Sigmoid colon (tissue), 7 donors: ENCODE measurements at places on chromosomes 2 and 18.

GRCh38 chr2:168432565-168433186, 23.4 kb upstream of the CERS6 start:
- DNase-seq, result no peak

GRCh38 chr2:72956936-72957335, 39.6 kb downstream of the EMX1 start:
- no peak for DNase-seq

DNA sequence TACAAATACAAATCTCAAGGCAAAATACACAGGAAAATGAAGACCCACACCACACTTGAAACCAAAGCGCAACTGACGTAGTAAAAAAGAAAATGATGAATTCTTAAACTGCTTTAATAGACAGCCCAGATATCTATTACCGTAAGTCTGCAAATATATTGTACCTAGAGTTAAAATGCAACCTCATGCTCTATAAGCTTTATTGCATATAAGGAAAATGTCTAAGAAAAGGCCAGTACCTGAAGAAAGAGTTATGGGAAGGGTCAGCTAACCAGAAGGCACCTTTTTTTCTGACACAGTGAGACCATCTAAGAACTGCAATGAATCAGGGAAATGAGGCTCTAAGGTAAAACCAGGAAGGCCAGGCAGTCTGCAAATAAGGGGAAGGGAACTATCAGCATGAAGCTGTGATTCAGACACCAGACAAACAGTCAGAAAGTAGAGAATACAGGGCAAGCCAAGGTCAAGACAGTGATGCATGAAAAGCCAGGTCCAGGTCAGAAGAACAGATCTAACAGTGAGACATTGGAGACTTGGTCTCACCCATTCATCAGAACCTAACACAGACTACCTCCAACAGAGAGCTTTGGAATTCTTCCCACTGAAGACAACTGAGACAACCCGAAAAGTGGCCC, 46.9 kb downstream of the PDE11A start:
- no peak for DNase-seq

GRCh38 chr2:227344231-227344630, 19.2 kb downstream of the MFF start:
- DNase-seq, result no peak

- DNase-seq, result no peak
Observed at GRCh38 chr18:58034370-58034769, 9.7 kb upstream of the NEDD4L start.

DNA sequence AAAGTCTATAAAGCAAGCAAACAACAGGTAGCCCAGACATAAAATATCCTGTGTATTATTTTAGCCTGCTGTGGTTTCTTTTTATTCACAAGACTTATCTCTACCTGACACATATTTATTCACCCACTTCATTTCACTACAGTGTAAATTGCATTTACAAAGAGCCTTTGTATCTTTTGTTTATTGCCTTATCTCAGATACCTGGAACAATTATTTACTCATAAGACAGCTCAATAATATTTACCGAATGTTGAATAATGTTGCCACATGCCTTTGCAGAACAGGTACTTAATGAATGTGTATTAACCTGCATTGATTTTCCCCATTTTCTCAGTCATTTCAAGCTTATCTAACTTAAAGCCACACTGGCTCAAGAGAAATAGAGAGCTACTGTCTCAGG, 603.6 kb downstream of the FBXO15 start:
- DNase-seq, result no peak

- no peak for DNase-seq
Observed at GRCh38 chr2:48235076-48235475, 294.9 kb upstream of the STON1 start.

DNA sequence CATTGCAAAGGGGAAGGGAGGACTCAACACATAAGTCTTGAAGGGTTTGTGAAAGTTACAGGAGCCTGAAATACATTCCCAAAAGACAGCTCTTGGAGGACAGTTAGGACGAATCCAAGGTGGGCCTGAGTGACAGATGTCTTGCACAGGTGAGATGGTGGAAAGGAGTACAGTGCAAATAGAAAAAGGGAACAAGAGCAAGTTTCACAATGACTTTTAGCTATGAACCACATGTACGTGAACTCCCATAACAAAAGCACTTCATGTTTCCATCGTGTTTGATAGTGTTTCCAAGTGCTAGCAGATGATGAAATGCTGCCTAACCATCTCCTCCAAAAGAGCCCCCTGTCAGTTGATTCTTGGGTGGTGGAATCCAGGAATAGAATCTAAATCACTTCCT, 1.8 kb downstream of the IL18RAP start:
- DNase-seq, result no peak

GRCh38 chr18:2337552-2338141, 233.7 kb downstream of the METTL4 start:
- no peak for DNase-seq

GRCh38 chr2:177551989-177552421, 159.4 kb downstream of the AGPS start:
- peak; percentile 75 for DNase-seq

GRCh38 chr2:55087501-55087900, 37.2 kb upstream of the RTN4 start:
- DNase-seq, result no peak
